CD4-positive, alpha-beta T cell treated with Interleukin-6 for 4 hours (primary cell): ENCODE measurements at places on chromosomes 5 and 9.

- no peak for DNase-seq
Measured at GRCh38 chr9:20713172-20713571, 29.1 kb downstream of the FOCAD start.

- DNase-seq = no peak
Measured at GRCh38 chr9:16671591-16672137, 198.8 kb downstream of the BNC2 start.

- DNase-seq = no peak
Measured at GRCh38 chr5:67680099-67680498, 483.5 kb upstream of the CD180 start.

DNA sequence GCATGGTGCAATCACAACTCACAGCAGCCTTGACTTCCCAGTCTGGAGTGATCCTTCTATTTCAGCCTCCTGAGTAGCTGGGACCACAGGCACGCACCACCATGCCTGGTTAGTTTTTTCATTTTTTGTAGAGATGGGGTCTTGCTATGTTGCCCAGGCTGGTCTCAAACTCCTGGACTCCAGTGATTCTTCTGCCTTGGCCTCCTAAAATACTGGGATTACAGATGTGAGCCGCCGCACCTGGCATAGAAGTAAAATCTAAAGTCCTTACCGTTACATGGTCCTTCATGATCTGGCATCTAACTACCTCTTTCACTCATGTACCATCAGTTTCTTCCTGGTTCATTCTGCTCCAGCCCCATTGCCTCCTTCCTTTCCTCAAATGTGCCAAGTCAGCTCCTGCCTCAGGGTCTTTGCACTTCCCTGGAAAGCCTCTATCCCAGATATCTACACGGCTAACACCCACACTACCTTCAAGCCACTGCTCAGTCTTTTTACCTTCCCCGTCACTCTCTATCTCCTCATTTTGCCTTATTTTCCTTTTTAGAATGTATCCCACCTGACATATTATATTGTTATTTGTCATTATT lies 6.9 kb upstream of the RBM27 start:
- DNase-seq = no peak

DNA sequence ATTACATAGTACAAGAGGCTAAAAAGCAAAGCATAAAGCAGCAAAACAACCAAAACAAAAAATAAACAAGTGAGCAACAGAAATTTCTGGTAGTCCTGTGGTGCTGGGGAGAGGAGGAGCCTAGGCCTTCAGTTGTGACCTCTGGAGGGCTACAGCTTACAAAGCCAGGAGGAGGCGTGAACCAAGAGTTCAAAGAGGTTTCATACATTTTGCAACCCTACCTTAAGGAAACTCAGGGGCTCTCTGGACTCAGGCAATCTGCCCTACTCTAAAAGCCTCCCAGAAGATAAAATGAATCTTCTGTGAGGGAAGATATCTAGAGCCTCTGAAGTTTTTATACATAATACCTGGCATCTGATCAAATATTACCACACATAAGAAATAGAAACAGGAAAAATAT lies 187.4 kb downstream of the AGTPBP1 start:
- DNase-seq = no peak

GRCh38 chr9:91856419-91856818 lies 93.6 kb downstream of the ROR2 start:
- DNase-seq = no peak
